ENCODE measurements at places on chromosomes 2 and 18.
A peak's percentile ranks its signal among the peaks of the same experiment; 100 is the strongest.

DNA sequence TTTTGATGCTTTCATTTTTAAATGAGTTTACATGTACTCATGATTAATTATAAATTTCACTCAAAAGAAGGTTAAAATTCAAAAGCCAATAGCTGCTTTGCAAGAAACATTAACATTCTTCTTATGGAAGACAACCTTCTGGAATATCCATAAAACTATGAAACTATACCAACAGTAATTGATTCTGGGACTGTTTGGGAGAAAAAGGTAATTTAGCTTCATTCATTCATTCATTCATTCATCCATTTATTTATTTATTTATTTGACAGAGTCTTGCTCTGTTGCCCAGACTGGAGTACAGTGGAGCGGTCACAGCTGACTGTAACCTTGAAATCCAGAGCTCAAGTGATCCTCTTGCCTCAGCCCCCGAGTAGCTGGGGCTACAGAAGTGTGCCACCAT is 110.3 kb downstream of the NBAS start:
- no peak for DNase-seq

DNA sequence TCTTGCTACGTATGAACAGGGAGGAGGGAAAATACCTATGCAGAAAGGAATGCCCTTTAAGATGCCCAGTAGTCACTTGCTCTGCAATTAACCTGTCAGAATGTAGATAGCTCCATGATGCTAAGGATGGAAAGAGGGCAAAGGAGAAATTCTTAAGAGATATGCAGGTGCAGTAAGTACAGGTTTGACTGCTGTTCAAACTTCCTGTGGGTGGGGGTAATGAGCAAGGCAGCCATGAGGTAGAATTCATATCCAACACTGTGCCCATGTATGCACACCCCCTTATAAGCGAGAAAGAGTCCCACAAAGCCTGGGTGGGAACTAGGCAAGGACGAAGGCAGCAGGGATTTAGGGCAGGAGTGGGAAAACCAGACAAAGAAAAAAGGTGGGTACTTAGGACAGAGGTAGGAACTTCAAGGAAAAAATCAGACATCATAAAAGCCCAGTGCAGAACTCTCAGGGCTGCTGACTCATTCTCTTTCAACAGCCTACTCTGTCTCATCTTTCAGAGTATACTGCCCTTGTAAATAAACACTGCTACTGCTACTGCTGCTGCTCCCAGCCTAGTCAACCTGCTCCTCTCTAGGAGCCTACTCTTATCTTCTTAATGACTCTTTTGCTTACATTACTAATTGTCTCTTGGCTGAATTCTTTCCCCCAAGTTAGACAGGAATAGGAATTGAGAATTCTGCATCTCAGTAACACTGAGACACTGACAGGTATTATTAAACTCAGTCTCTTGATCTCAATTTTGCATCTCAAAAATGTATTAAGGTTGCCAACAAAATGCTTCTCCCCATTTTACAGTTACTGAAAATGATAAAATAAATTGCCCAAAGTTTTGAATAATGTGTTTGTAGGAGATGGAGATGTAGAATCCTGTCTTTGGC is 189.0 kb downstream of the PTH2R start:
- DNase-seq, result no peak

DNA sequence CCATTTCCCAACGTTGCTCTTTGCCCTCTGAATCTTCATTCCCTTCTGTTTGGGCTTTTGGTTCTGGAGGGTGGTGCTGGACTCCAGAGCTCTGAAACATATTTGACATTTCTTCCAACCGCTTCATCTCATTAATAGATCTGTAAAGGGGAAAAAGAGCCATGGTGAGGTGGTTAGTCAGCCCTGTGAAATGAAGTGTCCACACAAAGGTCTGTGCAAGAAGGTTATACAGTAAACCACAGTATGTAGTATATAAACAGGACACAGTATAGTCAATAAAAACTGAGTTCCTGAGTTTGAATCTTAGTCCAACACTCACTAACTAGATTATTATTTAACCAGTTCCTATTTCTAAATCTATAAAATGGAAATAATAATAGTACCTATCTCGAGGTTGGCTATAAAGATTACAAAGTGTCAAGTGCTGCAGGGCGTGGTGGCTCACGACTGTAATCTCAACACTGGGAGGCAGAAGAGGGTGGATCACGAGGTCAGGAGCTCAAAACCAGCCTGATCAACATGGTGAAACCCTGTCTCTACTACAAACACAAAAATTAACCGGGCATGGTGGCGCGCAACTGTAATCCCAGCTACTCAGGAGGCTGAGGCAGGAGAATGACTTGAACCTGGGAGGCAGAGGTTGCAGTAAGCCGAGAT is 13.1 kb downstream of the STARD7 start:
- DNase-seq, result no peak

DNA sequence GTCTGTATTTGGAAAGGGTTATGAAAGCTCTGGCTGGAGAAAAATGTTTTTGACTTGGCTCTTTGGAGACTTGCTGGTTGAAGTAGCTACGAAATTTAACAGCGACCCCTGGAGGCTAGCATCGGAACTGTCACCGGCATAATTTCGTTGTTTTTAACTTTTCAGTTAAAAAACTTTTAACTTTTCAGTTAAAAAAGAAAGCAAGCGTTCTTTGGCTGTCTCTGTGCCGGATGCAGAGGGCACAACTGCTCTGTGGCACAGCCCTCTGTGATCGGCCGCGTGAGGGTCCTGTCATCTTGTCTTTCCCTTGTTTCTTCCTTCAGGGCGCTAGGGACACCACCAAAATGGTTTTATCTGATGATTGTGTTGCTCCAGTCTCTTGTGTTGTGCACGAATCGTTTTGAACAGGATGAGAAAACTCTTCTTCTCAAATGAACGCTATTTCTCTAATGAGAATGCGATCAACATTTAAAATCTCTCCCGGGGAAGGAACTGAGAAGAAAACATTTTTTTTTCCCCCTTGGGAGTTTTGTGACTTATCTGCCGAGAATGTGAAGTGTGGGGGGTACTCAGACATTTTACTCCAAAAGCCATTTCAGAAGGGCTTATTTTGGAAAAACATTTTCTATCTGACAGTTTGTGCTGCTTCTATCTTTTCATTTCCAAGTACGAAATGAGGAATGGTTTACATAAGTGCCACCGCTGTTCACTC is 57.1 kb downstream of the ADCYAP1 start:
- DNase-seq, result peak; percentile 43

DNA sequence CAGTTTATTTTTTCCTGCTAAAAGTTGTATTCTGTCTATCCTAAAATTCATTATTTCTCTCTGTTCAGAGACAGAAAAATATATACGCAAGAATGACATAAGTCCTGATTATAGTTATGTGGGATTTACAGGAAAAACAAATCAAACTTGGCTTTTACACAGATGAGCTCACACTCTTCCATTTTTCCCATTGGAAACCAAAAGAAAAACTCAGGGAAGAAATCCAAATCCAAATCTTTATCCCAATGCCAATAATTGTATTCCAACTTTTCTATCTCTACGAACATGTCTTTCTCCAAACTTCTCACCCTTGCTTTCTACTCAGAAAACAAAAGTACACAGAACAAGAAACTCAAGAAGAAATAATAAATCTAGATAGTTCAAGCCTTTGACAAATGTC is 249.1 kb upstream of the TMEFF2 start:
- DNase-seq, result no peak

DNA sequence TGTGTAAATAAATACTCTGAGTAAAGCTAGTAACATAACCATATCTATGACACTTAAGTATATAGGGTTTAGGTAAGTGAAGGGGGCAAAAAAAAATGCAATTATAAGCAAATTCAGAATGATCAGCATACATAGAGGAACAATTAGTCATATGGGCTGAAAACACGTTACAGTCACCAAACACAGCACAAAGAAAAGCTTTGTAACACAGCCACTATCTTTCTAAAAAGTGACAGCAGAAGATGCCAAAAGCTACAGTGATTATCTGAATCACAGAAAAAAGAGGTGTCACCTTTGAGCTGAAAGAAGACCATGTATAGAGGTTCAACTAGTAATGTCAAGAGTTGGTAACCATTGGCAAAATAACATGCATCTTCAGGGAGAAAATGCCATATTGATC is 115.5 kb downstream of the ERBB4 start:
- no peak for DNase-seq

GRCh38 chr2:97738179-97739019 is 25.0 kb downstream of the ZAP70 start:
- no peak for DNase-seq

DNA sequence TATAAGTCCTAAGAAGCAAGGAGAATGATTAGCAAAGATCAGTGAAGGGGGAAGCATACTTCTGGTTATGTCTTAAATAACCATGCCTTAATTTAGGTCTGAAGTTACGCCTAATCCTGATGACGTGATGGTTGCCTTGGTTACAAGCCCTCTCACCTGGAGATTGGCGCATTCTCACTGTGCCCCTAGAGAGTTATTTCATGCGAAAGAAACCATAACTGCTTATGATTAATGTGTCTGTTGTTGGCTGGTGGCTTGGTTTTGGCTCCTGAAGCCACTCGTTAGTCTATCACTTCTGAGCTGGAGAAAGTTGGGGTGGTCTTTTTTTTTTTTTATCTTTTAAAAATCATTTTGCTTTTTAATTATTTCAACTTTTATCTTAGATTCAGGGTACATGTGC is 47.0 kb downstream of the TNFRSF11A start:
- DNase-seq, result peak; percentile 63

- no peak for DNase-seq
These were observed 234.9 kb upstream of the RASGRP3 start for GRCh38 chr2:33241581-33241980.

GRCh38 chr2:186382932-186383331 is 103.1 kb upstream of the ZC3H15 start:
- DNase-seq, result no peak

- DNase-seq, result no peak
These were observed 703.3 kb downstream of the NRXN1 start for GRCh38 chr2:50328680-50329079.

- no peak for DNase-seq
These were observed 178.0 kb downstream of the ASXL3 start for GRCh38 chr18:33755931-33756560.

GRCh38 chr2:181393472-181393871 is 63.7 kb upstream of the ITGA4 start:
- peak; percentile 51 for DNase-seq

- no peak for DNase-seq
These were observed 22.8 kb downstream of the NFE2L2 start for GRCh38 chr2:177241711-177242120.

GRCh38 chr2:200219309-200220113 is 87.0 kb upstream of the SPATS2L start:
- DNase-seq, result no peak

GRCh38 chr2:48527226-48527885 is 2.6 kb upstream of the STON1 start:
- DNase-seq, result no peak

DNA sequence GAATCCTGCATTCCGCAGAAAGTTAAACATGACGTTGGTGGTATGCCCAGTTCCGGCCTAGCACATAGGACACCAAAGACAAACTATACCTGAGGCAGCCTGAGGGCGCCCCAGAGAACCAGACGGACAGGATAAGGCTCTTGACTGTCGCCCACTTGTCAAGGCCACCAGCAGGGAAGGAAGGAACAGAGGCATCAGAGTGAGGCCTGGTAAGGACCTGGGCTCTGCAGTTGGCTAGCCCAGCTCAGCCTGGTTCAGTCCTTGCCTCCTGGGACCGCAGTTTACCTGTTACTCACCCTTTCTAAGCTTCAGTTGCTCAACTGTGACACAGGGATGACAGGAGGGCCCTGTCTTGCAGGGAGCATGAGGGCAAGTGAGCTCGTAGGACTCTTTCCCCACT is 82.1 kb downstream of the ACTR2 start:
- DNase-seq, result no peak

- no peak for DNase-seq
These were observed 31.0 kb downstream of the CYBRD1 start for GRCh38 chr2:171553236-171553635.

DNA sequence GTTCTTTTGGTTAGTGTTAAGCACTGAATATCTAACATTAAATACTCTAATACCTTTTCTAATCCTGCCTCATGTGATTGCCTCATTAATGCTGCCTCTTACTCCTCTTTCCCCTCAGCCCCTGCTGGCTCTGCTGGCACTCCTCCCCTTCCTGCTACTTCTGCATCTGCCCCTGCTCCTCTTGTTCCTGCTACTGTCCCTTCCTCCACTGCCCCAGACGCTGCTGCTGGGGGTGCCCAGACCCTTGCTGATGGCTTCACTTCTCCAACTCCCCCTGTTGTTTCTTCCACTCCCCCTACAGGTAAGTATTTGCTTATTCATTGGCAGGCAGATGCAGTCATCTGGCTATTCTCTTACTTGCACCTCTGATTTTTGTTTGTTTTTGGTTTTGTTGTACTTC is 68.5 kb downstream of the ABI2 start:
- DNase-seq, result no peak

DNA sequence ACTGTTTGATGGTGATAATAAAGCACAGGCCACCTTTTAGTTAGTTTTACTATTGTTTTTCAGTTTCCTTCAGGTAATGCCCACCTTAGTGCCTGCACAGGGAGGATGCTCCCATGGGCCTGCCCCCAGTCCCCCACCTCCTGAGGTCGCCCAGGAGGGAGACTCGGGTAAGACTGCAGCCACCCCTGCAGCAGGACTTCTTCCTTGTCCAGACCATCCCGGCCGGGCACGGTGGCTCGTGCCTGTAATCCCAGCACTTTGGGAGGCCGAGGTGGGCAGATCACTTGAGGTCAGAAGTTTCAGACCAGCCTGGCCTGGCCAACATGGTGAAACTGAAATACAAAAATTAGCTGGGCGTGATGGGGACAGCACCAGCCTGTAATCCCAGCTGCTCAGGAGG is 68.1 kb upstream of the TANC1 start:
- no peak for DNase-seq

DNA sequence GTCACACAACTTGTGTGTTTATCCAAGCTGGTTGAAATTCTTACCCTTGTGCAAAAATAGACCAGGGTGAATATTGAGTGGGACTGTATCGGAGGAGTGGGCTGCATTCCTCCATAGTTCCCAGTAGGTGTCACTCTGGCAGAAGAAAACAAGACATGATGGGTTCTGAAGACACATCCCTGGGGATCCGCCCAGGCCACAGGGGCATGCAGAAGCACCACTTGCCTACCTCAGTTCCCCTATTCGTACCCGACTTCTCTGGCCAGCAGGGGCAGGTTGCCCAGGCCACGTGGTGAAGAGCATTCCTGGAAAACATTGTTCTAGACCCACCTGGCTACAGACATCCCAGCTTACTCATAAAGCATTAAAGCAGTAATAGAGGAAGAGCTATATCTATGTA is 168.2 kb downstream of the FAM210A start:
- DNase-seq, result peak; percentile 75

GRCh38 chr18:22114526-22115321 is 54.7 kb upstream of the GATA6 start:
- DNase-seq, result no peak

DNA sequence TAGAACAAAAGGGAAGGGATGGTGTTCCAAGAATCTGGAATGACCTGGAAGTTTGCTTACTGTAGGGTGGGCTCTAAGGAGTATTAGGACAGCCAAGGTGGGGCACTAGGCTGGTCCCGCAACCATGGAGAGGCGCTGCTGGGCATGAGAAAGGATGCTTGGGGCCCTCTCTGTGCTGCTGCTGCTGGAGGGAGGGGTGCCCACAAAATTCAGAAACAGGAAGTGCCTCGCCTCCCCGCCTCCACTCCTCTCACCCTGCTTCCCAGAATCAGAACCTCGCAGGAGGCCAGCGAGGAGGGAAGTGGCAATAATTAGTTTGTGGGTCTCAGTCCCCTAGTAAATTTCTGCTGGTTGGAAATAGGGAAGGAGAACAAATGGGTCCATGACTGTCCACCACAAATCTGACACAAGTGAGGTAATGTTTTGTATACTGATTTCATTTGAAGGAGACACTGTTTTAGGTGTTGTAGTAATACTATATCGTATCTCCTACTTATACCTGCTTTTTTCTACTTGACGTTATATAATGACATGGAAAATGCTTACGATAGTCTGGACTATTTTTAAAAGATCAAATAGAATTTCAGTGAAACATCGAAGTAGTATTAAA is 7.9 kb upstream of the PDCL3 start:
- DNase-seq, result no peak

Measured in GM13976 (cell line).